DMS153 (cell line): ENCODE measurements at places on chromosomes 3 and 15.

GRCh38 chr3:5162102-5162501 lies 25.4 kb upstream of the EDEM1 start:
- DNase-seq, result no peak

DNA sequence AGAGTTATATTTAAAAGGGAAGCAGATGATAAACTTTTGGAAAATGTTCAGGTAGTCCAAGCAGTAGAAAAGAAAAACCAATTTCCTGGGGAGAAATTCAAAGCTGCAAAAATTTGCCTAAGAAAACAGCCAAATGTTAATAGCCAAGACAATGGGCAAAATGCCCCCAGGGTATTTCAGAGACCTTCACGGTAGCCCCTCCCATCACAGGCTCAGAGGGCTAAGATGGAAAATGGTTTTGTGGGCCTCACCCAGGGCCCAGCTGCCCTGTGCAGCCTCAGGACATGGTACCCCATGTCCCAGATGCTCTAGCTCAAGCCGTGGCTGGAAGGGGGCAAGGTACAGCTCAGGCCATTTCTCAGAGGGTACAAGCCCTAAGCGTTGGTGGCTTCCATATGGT lies 391.0 kb downstream of the ZIC4 start:
- no peak for DNase-seq

- no peak for DNase-seq
Measured at GRCh38 chr3:101011136-101011535, 17.9 kb upstream of the ABI3BP start.

DNA sequence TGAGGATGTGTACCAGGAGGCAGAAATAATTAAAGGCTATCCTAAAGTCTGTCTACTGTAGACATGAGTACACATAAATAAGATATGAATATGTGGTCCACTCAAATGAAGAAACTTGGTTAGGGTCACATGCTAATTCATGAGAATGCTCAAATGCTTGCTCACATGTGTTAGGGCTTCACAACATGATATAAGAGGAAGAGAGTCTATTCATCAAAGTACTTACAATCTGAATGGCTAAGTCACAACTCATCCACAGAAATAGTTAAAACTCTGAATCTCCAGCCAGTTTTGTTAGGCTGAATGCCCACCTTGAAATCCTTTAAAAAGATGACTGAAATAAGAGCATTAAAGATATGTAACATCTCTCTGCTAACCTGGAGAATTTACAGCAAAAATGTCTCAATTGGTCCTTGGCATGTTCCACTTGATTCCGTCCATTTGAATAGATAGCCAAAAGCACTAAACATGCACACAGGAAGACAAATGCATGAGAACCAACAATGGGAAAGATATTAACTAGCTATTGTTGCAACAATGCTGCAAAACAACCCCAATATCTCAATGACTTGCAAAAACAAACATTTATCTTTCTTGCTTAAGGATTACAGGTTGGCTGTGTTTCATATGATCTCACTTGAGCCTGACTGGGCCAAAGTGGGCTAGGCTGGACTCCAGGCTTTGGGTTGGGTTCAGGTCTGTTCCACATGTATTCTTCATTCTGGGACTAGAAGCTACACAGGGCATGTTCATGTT lies 10.6 kb upstream of the TBC1D5 start:
- no peak for DNase-seq

GRCh38 chr3:103047640-103048039 lies 612.8 kb downstream of the ZPLD1 start:
- no peak for DNase-seq

DNA sequence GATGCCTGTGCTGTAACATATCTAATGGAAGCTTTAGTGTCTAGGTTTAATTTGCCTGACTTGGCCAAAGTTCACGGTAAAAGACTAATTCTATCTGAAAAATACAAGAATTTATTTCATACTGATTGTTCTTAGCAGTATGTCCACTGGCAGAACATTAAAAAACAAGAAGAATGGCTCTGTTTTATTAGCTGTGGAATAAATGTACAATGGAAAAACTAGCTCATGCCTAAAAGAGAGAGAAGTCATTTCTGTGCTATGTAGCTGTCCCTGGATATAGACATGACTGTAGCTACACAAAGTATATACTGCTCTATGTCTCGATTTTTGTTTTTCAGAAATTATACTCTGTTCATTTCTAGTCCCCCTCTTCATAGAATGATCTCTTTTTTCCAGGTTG lies 13.9 kb upstream of the VGLL3 start:
- DNase-seq, result no peak

GRCh38 chr3:147977001-147977400 lies 567.8 kb downstream of the ZIC1 start:
- DNase-seq, result no peak

DNA sequence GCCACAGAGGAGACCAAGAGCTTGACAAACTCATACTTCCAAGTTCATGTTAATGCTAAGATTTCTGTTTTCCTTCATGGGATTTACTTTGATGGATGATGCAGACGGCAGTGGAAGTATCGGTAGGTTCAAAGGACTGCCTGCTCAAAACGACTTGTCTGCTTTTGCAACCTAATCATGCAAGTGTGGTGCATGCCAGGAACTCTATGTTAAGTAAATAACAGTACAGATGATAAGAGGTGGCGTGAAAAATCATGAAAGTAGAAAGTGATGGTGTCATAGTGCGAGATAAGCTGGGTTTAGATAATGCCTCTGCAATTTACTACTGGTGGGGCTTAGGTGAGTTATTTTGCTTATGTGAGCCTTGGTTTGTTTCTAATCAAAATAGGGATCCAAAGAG lies 14.7 kb upstream of the LMCD1 start:
- no peak for DNase-seq

- DNase-seq, result no peak
Measured at GRCh38 chr3:170128977-170129431, 52.5 kb downstream of the PHC3 start.

GRCh38 chr3:8204853-8205650 lies 296.6 kb upstream of the LMCD1 start:
- DNase-seq, result no peak

GRCh38 chr3:119726909-119727308 lies 24.1 kb downstream of the CFAP91 start:
- no peak for DNase-seq

DNA sequence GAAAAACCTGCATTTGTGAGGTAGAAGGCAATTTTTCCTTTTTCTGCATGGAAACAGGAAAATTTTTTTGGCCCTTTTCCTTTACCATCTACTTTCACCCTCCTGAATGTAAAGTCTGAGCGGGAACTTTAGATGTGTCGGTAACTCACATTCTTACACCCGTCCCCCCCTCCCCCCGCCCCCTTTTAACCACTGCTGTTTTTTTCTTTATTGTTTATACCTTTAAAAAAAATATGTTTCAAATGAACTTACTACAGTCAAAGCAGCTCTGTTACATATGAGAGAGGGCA lies 487 bp upstream of the HES1 start:
- DNase-seq, result no peak

GRCh38 chr3:138187296-138188012 lies at the start of gene ARMC8:
ARMC8 (plus strand) TSS chr3:138187301; CDS start chr3:138187555, 254 bp downstream.
- DNase-seq, result no peak

- no peak for DNase-seq
Measured at GRCh38 chr3:64867224-64867623, 179.4 kb upstream of the ADAMTS9 start.

- no peak for DNase-seq
Measured at GRCh38 chr3:15726881-15727280, 70.9 kb downstream of the ANKRD28 start.

DNA sequence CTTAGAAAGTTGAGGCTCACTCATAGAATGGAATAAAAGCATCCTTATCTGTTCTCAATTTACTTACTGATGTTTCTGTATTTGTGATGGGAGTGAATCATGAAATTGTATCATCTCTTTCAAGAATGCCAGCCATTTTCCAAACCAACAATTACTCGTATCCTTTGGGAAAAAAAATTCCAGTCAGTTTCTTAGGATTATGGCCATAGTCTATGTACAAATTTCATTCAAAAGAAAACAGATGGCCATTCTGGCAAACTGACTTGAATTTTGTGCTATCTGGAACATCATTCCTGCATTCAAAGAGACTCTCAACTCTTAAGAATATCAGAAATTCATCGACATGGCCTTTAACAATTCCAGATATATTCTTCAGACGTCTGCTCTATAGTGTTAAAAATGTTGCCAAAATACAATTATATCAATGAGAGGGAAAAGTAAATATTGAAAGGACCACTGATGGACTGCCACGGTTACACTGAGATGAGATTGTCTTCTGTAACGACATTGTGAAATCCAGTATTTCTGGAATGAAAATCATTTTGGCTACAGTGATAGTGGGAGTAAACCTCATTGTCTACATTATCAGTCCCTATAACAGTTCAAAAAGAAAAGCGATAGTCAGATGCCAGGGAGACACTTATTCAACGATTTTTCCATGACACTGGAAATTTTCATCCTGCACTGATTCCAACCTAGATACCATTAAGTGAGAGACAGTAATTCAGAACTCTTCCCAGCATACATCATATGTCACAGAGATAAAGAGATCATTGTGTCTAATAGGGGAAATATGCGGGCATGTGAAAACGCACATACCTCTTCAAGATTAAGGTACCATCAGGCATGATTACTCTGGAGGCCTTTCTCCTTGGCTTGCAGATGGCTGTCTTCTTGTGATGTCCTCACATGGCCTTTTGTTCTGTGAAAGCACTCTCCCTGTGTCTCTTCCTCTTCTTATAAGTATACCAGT lies 953.8 kb upstream of the ALCAM start:
- DNase-seq, result no peak

- DNase-seq, result no peak
Measured at GRCh38 chr3:61820306-61820992, 259.1 kb downstream of the PTPRG start.

GRCh38 chr3:113110267-113110666 lies 101.1 kb upstream of the BOC start:
- no peak for DNase-seq

- DNase-seq, result no peak
Measured at GRCh38 chr3:72248389-72248761, 463.4 kb upstream of the PROK2 start.

DNA sequence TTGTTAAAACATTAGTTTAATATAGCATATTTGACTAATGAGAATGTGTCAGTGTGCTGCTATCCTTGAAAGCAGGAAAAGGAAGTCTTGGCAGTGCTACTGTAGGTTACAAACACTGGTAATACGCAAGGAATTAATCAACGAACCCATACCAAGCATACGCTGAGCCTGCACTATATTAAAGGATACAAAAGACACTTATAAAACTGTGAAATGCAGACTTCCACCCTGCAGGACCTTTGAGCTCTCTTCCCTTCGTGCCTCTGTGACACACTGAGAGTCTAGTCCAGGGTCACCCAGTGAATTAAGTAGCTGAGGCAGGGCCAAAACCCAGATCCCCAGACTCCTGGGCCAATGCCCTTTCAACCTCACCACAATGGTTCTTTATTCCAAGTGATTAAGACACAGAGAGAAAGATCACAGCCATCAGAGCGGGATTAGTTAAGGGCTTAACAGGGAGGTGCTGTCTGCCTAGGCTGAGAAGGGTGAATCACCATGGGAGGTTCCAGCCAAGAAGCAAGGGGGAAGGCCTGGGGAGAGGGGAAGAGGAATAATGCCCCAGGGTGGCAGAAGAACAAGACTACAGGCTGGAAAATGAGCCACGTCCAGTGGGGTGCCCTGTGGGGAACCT lies 6.8 kb downstream of the ANXA2 start:
- no peak for DNase-seq

- no peak for DNase-seq
Measured at GRCh38 chr15:39874890-39875549, 45.0 kb downstream of the GPR176 start.

DNA sequence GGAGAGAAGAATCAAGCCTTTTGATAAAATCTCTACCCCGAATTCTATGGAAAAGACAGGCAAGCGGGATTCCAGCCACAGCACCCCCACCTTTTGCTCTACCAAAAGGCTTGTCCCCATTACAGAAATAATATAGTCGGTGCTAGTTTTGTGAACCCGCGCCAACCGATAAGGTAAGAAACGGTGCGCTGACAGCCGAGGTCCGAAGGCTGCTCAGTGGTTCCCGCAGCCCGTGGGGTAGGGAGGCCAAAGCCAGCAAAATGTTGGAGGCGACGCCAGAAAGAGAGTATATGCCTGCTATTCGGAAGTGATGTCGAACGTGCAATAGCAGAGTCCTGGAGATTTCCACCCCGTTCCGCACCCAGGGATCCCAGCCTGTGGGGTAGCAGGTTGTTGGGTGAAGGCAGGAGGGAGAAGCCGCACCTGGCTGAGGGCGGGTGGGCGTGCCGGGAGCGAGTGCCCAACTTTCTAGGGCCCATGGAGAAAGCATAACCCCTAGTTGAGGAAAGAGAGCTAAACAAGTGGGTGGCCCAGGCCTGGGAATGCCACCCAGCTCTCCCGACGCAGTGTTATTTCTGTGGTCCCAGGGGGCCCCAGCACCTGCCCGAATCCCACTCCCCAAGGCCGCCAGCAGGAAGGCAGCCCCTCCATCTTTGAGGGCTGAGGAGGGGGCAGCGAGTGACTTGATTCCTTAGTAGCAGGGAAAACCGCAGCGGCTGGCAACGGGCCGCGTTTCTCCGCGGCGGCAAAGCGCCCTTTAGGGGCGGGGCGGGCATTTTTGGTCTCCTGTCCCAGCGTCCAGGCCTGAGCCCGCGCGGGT lies 7.9 kb upstream of the SOX2 start:
- no peak for DNase-seq

GRCh38 chr3:20051123-20051806 lies 11.0 kb downstream of the KAT2B start:
- DNase-seq, result no peak

- DNase-seq, result no peak
Measured at GRCh38 chr3:135231737-135232136, 436.7 kb downstream of the EPHB1 start.

GRCh38 chr15:50355980-50356379 lies 982 bp upstream of the GABPB1 start:
- no peak for DNase-seq

GRCh38 chr15:35722501-35722900 lies 176.5 kb upstream of the DPH6 start:
- no peak for DNase-seq

GRCh38 chr15:78178064-78178463 lies 28.9 kb downstream of the IDH3A start:
- no peak for DNase-seq

- DNase-seq, result no peak
Measured at GRCh38 chr15:70169147-70169546, 71.4 kb upstream of the TLE3 start.

DNA sequence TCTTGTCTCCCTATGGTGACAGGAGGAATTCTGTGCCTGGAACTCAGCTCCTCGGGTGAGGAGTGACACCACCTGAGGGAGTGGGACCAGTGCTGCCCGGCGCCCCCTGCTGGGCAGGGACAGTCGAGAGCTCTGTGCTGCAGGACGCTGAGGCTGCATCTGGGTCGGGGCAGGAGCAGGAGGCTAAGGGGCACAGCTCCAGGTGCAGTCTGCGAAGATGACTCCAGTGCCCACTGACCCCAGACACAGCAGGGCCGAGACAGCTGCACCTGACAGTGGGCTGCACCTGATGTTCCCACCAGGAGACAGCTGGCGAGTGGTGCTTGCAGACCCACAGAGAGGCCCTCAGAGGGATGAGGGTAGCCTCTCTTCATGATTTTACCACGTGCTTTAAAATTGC lies 152.9 kb downstream of the ATP10A start:
- DNase-seq, result no peak
